ENCODE measurements at places on chromosomes 2 and 18.

DNA sequence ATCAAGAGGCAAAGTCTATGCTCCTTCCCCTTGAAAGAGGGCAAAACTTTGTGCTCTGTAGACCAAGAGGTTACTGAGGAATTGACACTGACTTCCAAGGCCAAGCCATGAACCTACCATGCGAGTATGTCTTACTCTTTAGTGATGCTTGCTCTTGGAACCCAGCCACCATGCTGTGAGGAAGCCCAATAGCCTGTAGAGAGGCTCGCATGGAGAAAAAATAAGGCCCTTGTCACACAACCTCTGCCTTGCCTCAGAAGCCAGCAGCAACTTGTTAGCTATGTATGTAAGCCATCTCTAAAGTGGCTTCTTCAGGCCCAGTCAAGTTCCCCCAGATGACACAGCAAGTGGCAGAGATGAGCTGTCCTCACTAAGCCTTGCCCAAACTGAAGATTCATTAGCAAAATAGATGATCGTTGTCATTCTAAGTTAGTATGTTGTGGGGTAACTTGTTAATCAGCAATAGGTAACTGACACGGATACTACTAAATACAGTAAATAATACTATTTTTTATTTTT, 66.1 kb upstream of the RGPD5 start:
- peak; percentile 55 for ATAC-seq

DNA sequence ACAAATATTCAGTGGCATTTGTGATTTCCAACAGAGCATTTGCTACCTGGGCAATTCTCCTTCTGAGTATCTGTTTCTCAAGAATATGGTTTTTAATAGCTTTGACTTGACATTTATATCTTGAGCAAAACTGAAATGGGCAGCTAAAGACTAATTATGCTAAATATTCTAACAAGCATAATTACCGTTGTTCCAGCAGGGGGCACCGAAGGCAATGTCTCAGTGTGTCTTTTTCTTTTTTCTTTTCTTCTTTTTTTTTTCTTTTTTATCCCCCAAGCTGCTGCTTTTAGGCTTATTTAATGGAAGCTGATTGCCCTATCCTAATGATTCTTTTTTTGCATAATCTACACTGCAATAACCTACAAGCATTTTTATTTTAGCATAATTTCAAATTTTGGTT, 138.9 kb upstream of the NABP1 start:
- ATAC-seq: no peak

- no peak for ATAC-seq
Observed at GRCh38 chr2:68829749-68830148, 41.4 kb downstream of the BMP10 start.

- peak; percentile 60 for ATAC-seq
Observed at GRCh38 chr2:29113891-29114321, 1.3 kb upstream of the CLIP4 start.

DNA sequence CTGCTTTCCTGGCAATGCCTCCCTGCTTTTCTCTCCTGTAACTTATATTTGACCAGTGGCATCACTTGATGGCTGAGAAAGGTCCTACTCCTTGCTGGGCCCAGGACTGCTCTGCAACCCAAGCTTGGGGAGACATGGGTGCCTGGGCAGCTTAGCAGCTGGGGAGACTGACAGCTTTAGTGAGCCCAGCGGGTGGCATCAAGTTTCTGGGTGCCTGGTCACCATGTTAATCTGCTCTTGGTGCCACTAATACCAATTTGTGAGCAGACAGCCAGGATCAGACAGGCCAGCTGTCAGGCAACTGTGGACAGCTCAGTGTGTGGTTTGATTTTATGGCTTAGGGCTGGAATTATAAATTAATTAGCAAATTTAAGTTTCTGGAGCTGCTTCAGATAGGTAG, 144.8 kb upstream of the GLI2 start:
- no peak for ATAC-seq

DNA sequence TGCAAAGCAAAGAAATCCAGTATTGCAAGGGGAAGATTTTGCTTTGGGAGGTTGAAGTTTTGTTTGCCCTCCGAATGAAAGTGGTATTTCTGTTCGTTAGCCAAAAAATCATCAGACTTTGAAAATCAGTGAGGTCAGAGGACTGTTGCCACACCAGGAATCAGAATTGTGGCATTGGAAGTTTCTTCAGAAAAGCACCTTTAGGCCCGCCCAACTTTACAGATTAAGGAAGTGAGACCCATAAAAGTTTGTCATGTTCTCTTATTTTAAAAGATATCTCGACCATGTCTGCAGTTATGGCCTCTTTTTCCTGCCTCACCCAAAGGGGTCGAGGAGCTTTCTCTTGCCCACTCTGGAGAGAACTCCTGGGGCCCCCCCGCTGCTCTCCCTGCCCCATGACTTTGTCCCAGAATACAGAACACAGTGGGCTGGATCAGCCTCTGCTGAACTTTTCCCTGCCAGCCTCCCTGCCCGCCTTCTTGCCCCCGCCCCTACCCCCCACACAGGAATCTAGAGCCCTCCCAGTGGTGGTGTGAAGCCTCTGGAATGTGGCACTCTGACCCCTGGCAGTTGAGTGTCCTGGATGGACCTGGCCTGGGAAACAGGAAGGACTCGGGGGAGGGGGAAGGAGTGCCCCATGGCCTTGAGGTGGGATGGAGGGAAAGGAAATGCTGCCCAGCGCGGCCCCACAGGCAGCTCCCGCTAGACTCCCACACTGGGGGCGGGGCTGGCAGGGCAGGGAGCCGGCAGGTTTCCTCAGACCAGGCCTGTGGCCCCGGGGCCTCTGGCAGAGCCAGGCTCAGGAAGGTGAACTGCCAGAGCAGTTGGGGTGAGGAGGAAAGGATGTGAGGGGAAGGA, 25.3 kb downstream of the CRIM1 start:
- ATAC-seq: no peak

All from esophagus mucosa (tissue), 1 donor.